ENCODE measurements at places on chromosomes 13 and 19.

GRCh38 chr19:46818812-46819211 lies 30.4 kb upstream of the SLC1A5 start:
- DNase-seq = no peak

GRCh38 chr19:43724896-43725295 lies 9.0 kb downstream of the IRGC start:
- DNase-seq = no peak

DNA sequence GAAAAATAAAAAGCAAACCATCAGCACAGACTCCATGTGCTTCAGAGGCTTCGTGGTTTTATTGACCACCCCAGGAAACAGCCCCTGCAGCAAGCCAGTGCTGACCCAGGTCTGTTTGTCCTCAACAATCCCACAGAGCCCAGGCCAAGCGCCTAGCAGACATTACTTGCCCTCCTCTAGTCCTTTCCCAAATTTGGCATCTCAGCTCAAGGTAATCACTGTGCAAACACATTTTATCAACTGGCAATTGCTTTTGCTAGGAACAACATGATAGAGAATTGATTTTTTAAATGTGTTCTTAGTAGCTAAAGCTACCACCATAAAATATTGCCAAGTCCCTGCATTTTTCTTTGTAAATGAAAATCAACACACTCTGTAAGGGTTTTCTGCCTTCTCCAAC lies 121.8 kb downstream of the STOML3 start:
- DNase-seq = no peak

DNA sequence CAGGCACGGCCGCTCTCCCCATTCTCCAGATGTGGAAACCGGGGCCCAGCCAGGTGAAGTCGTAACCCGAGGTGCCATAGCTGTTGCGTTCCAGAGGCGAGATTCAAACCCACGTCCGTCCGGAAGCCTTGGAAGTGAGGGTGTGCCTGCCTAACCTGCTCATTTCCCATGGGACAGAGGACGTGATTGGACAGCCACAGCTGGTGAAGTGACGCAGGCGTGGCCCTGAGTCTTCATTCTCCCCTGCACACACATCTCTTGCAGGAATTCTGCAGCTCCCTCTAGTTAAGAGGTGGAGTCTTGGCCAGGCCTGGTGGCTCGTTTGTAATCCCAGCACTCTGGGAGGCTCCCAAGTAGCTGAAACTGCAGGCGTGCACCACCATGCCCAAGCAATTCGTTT lies 16.8 kb downstream of the MEIS3 start:
- DNase-seq = no peak

DNA sequence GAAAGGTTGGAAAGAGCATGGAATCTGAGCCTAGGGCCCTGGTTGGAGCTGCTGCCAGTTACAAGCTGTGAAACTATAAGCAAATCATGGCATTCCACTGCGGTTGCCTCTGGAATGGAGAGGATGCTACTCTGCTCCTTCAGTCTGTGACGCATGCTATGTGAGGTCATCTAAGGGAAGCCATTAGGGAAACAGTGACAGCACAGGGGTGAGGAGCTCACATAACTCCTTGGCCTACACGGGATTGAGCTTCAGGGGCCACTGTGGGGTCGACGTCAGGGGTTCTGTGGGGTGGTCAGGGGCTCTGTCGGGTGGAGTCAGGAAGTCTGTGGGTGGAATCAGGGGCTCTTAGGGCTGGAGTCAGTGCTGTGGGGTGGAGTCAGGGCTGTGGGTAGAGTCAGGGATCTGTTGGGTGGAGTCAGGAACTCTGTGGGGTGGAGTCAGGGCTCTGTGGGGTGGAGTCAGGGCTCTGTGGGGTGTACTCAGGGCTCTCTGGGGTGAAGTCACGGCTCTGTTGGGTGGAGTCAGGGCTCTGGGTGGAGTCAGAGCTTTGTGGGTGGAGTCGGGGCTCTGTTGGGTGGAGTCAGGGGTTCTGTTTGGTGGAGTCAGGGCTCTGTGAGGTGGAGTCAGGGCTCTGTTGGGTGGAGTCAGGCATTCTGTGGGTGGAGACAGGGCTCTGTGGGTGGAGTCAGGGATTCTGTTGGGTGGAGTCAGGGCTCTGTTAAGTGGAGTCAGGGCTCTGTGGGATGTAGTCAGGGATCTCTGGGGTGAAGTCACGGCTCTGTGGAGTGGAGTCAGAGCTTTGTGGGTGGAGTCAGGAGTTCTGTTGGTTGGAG lies 35.8 kb upstream of the MEDAG start:
- DNase-seq = peak; percentile 100

GRCh38 chr13:65063753-65064152 lies 2166.4 kb downstream of the PCDH9 start:
- DNase-seq = peak; percentile 67

DNA sequence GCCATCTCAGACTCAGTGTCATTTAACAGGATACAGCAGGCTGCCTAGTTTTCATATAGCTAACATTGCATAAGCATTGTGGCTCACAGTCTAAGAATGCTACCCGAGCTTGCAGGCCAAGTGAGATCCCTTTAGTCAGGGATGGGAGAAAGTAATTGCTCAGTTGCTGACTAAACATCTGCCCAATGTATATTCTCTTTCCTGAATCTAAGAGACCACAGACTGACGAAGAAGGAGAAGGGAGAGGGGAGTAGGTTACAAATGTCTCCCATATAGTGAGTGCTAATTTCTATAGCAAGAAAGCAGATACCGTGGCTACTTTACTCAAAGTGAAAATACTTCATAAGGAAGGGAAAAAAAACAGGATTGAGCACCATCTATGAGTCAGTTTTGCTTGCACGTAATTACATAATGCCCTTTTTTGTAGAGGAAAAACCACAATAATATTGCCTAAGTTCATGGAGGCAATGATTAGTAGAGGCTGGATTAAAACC lies 453.9 kb downstream of the COG6 start:
- peak; percentile 99 for DNase-seq

DNA sequence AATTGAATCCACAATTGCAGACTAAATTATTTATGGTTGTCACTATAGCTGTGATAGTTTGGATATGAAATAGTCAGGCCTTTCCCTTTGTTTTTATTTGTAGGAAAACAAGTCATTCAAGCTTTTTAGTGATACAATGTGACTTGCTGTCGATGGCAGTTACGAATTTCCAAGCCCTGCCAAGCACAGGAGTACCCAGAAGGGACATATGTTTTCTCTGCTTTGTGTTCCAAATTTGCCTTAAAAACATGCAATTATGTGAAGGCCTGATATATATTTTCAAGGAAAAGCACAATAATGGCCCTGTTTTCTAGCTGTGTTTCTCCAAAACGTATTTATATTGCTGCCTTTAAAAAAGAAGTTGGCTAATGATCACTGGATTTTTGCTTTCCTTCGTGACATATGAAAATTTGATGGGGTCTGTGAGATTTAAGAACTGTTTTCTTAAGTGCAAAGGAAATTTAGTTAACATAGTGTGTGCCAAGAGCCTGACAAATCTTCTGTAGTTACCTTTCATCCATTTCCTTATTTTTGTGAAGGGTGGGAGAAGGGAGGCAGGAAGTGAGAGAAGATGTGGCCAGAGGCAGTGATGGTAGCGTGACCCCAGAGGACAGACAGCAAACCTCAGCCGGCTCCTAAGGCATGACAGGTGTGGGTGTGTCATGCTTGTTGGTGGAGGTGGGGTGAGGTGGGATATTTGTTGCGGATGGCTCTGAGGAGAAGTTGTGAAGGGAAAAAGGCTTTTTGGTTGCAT lies 79.6 kb downstream of the TEX26 start:
- no peak for DNase-seq

GRCh38 chr13:85985797-85986196 lies 186.6 kb upstream of the SLITRK6 start:
- peak; percentile 42 for DNase-seq

DNA sequence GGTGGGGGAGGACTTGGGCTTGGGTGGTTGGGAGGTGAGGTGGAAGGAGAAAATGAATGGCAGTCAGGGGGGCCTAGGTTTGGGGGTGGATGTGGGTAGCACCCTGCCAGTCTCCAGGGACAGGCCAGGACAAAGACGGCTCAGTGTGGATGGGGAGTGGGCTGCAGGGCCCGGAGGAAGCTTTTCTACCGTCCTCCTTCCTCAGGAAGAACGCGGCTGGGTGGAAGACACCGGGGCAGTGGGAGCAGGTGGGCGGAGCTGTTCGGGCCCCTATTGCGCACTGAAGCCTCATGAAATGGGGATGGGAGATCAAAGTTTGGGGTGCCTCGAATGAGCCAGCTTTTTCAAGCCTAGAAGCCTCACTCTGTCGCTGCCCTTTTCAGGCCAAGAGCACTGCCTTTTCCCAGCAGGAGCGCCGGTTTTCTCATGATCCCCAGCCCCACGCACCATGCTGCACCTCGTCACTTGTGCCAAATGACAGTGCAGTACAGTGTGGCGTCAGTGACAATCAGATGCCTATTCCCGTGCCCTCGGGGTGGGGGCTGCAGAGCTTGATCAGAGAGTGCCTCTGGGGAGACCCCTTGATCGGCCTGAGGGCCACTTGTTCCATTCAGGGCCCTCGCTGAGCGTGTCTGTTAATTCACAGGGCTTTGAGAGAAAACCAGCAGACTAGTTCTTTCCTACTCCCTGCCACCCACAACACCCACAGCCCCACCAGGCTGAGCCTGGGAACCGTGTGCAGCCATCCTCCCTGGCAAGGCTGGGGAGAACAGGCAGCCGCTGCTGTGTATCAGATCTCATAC lies 1.5 kb downstream of the CALM3 start:
- no peak for DNase-seq

GRCh38 chr13:93325303-93326233 lies 99.0 kb downstream of the GPC6 start:
- DNase-seq = no peak

DNA sequence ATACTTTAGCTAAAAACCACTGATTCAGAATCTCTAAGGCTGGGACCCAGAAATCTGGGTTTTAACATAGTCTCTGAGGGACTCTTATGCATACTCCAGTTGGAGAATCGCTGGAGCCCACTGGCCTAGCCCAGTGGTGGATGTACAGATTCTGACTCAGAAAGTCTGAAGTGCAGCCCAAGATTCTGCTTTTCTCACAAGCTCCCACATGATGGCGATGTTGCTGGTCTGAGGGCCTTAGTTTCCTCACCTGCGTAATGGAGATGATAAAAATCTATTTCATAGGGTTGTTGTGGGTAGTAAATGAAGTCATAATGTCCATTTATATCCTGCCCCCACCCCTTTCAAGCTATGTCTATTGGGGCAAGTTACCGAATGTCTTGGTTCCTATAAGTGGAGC lies 7.7 kb upstream of the CDADC1 start:
- DNase-seq = peak; percentile 23

DNA sequence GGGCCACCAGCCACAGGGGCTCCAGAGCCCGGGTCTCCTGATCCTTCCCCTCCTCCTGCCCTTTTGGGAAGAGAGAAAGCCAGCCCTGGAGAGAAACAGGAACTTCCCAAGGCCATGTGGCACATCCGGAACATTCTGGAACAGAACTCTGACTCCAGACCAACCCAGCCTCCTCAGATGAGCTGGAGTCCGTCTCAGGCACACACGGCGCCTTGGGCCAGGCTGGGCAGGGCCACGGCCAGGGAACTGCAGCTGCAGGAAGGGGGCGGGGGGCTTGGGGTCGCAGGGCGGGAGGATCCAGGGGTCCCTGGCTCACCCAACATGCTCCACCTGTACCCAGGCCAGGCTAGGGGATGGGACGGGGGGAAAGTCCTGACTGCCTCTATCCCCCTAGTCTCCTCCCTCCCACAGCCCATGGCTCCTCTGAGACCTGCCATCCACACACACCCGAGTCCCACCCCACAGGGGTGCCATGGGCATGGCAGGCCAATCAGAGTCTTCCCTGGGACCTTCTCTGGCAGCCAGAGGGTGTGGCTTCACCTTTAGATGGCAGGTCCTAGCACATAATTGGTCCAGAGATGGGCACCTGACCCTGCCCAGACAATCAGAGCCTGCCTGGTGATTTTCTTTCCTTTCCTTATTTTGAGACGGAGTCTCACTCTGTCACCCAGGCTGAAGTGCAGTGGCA lies 22.9 kb downstream of the SBNO2 start:
- DNase-seq = no peak

- DNase-seq = no peak
Measured at GRCh38 chr13:39273953-39274738, 235.9 kb downstream of the NHLRC3 start.

DNA sequence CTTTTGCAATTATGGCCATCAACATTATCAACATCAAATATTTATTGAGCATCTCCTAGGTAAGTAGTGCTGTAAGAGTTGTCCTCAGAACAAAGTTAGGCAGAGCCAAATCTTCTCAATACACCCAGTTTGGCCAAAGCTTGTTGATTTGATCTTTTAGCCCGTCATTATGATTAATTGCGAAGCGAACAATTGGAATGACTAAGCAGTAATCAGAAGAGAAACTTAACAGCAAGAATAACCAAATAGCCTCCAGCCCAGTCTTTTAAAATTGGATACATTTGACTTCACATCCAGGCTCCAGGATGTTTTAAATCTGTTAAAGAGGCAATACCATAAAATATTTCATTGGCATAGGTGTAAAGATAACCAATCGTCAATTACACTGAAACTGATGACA lies 1156.0 kb downstream of the OLFM4 start:
- DNase-seq = no peak

- peak; percentile 45 for DNase-seq
Measured at GRCh38 chr13:24134757-24135156, 25.8 kb upstream of the SPATA13 start.

- no peak for DNase-seq
Measured at GRCh38 chr13:21742096-21742495, 71.2 kb downstream of the FGF9 start.

GRCh38 chr13:99859178-99860177 lies 112.1 kb downstream of the ZIC5 start:
- no peak for DNase-seq

DNA sequence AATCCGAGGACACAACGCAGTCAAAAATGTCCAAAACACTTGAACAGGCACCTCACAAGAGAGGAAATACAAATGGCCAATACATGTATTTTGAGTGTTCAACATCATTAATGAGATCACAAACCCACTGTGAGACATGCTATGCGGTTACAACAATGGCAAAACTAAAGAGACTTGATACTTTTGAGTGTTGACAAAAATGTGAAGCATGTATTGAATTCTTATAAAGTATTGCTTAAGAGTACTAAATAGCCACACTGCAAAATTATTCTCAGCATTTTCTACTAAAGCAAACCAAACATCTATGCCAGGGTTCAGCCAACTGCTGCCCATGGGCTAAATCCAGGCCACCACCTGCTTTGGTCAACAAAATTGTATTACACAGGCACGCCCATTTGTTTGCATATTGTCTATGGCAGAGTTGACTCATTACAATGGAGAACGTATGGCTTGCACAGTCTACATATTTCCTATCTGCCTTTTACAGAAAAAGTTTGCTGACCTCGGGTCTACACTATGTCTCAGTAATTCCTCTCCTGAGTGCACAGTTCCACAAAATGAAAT lies 135.3 kb downstream of the B3GLCT start:
- no peak for DNase-seq

- DNase-seq = no peak
Measured at GRCh38 chr13:46491641-46492040, 61.3 kb upstream of the LRCH1 start.

- no peak for DNase-seq
Measured at GRCh38 chr19:14381689-14382474, 638 bp downstream of the ADGRE5 start.

DNA sequence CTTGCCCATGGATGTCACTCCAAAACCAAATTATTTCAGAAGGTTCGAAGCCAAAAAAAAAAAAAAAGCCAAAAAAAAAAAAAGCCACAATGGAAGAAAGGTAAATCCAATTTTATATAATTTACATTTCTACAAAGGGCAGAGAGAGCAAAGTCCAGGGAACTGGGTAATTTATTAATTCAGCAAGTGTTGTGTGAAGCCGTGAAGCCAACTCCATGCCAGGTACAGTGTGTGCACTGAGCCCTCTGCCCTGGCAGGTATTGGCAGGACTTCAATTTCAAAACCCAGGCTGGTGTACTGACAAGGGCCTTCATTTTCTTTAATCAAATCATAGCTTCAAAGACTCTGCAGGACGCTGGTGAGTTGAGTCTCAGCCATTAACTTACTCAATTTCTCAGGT lies 5.5 kb upstream of the RFPL4A start:
- DNase-seq = no peak

Measured in astrocyte (in vitro differentiated cells and primary cell).